ENCODE measurements at places on chromosomes 12 and 14.
A peak's percentile ranks its signal among the peaks of the same experiment; 100 is the strongest.

DNA sequence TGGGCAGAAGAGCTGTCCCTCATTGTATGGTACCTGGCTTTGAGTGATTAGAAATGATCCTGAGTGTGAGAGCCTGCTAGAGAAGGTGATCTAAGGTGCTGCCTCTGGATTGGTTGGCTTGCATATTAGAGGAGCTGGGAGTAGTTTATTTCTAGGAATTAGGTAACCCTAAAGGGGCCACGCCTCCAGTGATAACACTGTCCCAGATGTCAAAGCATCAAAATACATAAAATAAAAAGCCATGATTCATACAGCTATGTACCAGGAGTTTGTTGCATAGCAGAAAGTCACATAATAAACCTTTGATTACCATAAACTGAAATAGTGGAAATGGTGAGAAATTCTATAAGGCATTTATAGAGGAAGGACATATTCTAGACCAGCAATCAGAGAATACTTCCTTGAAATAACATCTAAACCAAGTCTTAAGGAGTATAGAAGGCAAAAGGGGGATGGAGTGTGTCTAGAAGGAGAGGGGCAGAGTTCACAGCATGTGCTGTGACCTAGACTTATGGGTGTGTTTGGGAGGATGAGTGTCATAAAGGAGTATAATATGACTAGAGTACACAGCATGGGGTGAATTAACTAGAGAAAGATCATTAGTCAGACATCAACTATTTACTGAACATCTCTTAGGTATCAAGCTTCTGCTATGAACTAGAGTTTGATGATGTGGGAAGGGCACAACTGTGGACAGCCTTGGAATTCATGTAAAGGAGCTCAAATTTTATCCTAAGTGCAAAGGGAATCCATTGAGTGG lies 686.4 kb downstream of the GALC start:
- DNase-seq, result no peak

DNA sequence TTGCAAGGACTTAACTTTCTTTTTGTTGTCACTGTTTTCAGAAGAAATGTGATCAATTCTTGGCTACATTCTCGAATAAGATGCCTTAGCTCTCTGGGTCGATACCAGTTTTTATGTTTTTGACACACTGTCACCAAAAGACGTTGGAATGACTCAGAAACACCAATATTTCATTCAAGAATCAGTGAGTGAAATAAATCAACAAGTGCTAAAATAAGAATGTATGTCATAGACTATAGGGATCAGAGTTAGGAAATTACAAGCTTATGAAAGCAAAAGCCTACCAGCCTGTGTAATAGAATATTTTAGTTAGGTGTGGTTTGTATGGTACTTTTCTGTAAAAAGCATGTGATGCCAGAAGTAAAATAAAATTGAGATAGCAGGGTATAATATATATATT lies 17.8 kb downstream of the PPHLN1 start:
- DNase-seq, result no peak

- DNase-seq, result no peak
These were observed 140.2 kb downstream of the MED13L start for GRCh38 chr12:116137318-116137717.

GRCh38 chr12:17235996-17236395 lies 630.0 kb upstream of the LMO3 start:
- no peak for DNase-seq

DNA sequence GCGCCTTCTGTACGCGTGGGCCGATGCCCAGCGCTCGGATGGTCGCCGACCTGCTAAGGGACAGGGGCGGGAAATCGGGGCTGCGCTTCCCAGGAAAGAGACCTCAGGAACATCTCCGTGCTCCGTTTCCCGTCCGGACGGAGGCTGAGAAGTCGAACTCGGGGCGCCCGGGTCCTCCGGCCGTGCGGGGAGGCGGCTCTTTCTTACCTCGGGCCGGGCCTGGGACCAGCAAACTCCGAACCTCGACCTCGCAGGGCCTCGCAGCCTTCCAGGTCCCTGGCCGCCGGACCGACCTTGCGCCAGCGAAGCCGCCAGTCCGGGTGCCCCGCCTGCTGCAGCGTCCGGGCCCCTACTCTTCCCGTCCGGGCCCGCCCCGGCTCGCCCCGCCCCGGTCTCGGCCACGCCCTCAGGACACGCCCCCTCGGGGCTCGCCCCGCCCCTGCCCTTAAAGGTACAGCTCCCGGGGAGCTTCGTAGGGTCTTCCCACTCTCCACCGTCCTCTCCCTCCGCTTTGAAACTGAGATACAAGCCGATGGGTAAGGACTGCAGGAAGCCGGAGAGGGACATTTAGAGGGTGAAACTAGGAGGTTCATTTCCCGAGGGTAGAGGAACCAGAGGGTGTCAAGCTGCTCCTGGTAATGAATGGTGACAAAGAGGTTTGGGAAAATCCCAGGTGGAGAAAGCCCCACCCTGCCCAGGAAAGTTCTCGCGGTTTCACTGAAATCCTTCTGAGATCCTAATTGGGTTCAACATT lies at the start of gene SLC8B1:
SLC8B1 (minus strand) TSS at position 324 of the 754 bp plus-strand sequence. CDS start 2,231 bp downstream, outside the sequence.
- DNase-seq, result peak; percentile 39

GRCh38 chr12:94566345-94566744 lies 84.0 kb downstream of the TMCC3 start:
- DNase-seq, result no peak

DNA sequence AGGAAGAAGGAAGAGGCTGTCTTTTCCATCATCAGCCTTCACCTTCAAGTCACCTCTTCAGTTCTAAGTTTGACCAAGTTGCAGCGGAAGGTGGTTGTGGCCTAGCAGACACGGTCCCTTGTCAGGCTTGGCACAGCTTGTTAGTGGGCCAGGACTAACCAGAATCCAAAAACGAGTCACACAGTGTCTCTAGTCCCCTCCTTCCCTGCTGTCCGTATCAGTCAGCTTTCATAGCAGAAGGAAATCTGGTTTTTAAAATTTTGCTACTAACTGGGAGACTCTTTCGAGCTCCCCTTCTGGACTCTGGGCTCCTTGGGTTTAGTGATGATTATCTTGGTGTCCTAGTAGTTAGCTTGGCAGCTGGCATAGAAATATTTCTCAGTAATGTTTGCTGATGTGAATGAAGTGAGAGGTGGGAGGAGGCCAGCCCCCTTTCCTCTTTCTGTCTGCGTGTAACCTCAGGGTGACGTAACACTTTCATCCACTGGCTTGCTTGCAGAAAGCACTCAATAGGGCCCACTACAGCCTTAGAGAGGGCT lies 3.8 kb downstream of the ETV6 start:
- no peak for DNase-seq

DNA sequence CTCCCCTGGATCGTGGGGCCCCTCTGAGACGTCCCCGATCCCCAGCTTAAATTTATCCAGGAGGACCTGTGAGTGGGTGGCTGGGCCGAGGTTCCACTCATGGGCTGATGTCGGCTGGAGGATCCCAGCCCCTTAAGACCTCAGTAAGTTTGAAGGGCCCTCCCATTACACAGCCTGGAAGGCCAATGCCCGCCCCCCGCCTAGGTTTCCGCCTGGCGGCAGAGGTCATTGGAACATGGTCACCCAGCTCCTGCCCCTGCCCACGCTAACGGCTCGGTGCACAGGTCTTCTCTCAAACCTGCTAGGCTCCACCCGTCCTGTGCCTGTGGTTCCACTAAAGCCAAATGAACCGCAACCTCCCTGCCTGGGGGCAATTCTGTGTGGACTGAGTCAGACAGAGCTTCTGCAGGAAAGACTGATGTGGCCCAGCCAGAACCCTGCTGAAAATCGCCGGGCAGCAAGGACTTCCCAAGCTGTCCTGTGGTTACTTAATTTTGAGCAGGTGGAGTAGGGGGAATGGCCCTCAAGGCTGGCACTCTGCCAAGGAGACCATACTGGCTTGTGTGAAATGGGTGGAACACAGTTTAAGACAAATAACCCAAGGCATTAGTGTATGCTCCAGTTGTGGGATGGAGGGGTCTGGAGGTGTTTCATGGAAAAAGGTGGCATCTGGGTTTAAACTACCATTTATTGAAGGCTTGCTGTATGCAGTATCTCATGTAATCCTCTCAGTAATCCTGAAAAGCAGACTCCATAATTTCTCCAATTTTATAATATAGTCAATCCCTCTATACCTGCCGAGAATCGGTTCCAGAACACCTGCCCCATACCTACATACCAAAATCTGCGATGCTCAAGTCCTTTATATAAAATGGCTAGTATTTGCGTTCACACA lies 903 bp upstream of the NT5DC3 start:
- no peak for DNase-seq

GRCh38 chr14:68513137-68513536 lies 279.7 kb downstream of the ZFP36L1 start:
- DNase-seq, result no peak

Data from AG09319 (cell line).